ENCODE measurements at places on chromosomes 12 and 14. TPM values are rescaled to one million over a fixed set of nuclear protein-coding genes. Genes with fewer than 3 reads are reported as not detected.

DNA sequence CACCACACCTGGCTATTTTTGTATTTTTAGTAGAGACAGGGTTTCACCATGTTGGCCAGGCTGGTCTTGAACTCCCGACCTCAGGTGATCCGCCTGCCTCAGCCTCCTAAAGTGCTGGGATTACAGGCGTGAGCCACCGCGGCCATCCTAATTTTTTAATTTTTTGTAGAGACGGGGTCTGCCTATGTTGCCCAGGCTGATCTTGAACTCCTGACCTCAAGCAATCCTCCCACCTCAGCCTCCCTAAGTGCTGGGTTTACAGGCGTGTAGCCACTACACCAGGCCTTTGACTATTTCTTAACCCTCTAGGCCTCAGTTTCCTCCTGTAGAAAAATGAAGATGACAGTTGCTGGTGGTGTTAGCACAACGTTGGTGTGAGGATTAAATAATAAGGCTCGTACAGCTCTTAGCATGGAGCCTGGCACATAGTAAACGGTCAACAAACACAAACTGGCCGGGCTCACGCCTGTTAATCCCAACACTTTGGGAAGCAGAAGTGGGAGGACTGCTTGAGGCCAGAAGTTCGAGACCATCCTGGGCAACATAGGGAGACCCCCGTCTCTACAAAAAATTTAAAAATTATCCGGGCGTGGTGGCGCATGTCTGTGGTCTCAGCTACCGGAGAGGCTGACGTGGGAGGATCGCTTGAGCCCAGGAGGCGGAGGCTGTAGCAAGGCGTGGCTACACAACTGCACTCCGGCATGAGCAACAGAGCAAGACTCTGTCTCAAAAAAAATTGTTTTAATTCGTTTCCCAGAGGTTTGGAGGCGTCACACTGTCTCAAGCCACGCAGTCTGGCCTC is 979 bp downstream of the DDX54 start:
- DNase-seq, result no peak

GRCh38 chr14:26128931-26129671 is 468.7 kb downstream of the NOVA1 start:
- DNase-seq, result no peak

GRCh38 chr12:67804168-67804567 is 155.6 kb downstream of the DYRK2 start:
- DNase-seq, result no peak

- no peak for DNase-seq
Measured at GRCh38 chr14:101351146-101351545, 210.1 kb upstream of the DIO3 start.

GRCh38 chr12:55720071-55720564 is at the start of gene RDH5:
RDH5 (plus strand) TSS chr12:55720393; CDS start chr12:55721185, 792 bp downstream.
- no peak for DNase-seq

DNA sequence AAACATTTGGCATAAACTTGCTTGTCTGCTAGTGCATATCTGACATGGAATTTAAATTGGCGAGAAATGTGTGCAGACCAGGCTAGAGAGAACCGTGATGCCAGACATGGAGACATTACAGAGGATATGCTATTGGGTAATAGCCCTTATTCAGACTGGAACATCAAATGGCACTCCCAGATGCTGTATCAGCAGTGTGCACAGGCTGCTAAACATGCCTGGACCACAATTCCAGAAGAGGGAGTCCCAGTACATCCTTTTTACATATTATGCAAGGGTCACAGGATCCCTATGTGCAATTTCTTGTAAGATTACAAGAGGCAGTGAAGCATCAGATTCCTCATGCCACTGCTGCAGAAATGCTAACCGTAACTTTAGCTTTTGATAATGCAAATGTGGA is 354.5 kb upstream of the FOXG1 start:
- no peak for DNase-seq

GRCh38 chr12:30582943-30583342 is 112.7 kb downstream of the IPO8 start:
- DNase-seq, result no peak

GRCh38 chr14:87286191-87286590 is 706.8 kb downstream of the GALC start:
- DNase-seq, result no peak

DNA sequence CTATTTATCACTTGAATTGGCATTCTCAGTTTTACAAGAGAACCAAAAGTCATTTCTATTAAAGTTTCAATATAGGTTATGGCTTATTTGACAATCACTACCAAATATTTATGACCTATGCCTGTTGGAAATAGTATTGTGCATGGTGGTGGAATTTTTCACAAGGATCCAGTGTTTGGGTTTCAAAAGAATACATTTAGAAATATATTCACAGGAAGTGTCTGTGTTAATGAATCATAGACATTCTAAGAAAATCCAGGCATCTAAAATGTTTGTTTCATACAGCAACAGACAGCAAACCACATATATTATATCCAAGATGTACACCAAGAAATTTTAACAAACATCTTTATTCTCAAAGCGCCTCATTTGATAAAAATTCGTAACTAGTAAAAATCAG is 92.7 kb downstream of the MED13L start:
- no peak for DNase-seq

- DNase-seq, result no peak
Measured at GRCh38 chr12:121820056-121820455, 16.2 kb downstream of the SETD1B start.

- DNase-seq, result no peak
Measured at GRCh38 chr14:22623047-22623446, 21.1 kb downstream of the OR6J1 start.

DNA sequence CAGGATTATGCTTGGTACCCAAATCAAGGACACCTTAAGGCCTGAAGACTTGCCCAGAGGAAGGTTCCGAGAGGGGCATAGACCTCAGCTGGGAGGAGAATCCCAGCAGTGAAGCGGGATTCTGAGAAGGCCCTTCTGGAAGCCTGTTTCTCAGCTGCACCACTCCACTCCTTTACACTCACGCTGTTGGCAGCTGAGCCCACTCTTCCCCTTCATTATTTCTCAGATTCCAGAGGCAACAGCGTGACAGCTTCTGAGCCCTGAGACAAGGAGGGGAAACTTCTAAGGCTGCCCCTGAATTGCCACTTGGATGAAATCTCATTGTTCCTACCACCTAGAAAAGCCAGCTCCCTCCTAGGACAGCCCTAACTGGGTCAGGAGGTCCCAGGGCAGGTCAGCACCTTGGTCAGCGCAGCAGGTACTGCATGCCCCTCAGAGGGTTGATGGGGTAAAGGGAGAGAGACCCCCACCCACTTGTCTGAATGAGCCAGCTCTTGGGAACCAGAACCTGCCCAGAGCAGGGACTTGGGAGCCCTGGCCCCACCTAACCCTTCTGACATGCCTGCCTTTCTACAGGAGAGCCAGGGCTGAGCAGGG is 53.9 kb downstream of the ISCA2 start:
- DNase-seq, result no peak

- DNase-seq, result no peak
Measured at GRCh38 chr12:13875744-13876143, 105.7 kb downstream of the GRIN2B start.

DNA sequence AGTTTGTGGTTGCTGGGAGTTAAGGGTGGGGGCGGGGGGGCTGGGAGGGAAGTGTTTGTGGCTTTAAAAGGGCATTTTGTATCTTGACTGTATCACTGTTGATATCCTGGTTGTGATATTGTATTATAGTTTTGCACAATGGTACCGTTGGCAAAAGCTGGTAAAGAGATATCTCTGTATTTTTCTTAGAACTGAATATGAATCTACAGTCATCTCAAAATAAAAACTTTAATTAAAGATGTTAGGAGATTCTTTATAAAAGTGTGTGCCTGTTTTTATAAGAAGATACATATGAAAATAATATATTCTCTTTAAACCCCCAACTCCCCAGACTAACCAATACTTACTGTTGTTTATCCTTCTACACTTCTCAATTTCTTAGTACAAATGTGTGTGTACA is 43.2 kb downstream of the TTC6 start:
- DNase-seq, result no peak

FAM90A1 gene
- not detected for total RNA-seq

DAO gene
- not detected for total RNA-seq

KRT73 gene
- total RNA-seq, result 0.52 TPM

UBE3B gene
- 39.2 TPM for total RNA-seq

CFAP251 gene
- total RNA-seq, result 2.9 TPM

MAX gene
- total RNA-seq, result 171 TPM

SIX6 gene
- total RNA-seq, result not detected

MMP19 gene
- not detected for total RNA-seq
